ENCODE measurements at places on chromosomes 3 and 15.

GRCh38 chr15:38069511-38070011 is 135.1 kb downstream of the TMCO5A start:
- no peak for DNase-seq

DNA sequence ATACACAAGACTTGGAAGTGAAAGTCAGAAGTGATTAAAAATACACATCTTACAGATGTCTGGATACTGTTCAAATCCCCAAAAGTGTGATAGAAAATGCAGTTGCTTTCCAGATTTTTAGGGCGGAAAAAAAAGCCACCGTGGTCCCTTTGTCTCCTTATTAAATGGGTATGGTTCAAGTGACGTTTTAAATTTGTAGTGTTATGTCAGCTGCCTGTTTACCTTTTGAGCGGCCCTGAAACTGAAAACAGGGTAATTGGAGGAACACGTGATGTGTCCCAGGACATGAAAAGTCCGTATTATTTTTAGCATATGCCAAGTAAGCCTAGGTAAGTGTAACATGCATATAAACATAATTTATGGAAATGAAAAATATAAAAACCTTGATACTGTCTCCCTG is 109.0 kb upstream of the PDZRN3 start:
- no peak for DNase-seq

GRCh38 chr15:70182858-70183695 is 85.4 kb upstream of the TLE3 start:
- DNase-seq: no peak

DNA sequence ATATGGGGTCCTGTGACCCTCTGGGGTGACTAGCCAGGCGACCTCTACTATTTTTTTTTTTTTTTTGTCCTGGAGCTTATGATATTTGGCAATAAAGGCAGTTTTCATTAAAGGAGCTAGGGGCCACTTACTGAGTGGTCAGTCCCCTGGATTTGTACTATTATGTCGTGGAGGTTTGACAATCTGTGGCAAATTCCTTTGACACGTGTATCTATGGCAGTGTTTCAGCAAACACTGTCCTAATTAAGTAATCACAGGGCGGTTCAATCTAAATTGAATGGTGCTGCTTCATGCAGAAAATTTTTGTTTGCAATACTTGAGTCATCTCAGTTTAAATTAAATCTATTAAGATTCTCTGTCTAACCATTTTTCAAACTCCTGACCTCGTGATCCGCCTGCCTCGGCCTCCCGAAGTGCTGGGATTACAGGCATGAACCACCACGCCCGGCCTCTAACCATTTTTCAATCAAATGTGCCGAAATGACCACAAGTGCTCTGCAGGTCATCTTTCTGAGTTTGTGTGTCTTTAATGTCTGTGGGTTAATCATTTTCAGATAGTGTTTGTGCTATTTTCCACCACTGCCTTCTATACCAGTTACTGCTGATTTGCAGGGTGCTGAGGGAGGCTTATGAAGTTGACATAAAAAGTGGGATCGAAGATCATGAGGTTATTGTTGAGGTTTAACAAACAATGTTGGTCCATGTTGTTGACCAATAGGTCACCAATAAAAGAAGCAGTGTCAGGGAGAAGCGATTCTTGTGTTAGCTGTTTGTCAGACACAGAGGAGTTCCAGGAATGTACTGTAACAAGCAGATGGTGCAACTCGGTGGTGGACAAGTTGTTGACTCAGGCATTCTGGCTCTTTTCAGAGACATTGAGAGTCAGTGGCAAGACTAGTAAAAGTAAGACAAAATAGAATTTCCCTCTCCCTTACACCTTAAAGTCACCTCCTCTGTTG is 18.6 kb upstream of the SLC2A2 start:
- DNase-seq: peak; percentile 37

GRCh38 chr15:99554880-99555488 is 10.8 kb upstream of the MEF2A start:
- no peak for DNase-seq

GRCh38 chr3:61146010-61146890 is 105.0 kb downstream of the FHIT start:
- peak; percentile 68 for DNase-seq

DNA sequence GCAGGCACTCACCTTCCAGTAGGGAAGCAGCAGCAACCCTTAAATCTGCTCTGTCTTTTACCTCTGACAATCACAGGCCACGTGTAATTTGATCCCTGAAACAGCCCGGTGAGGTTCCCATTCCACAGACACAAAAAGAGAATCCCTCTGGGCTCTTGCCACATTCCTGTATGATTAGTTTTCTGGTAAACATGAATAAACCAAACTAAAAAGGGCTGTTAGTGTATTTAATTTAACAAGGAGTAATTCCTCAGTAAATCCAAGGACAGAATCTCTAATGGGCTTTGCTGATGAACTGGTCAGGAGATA is 186.9 kb downstream of the FAM43A start:
- no peak for DNase-seq

GRCh38 chr15:80405554-80405850 is 1.3 kb downstream of the ARNT2 start:
- no peak for DNase-seq

DNA sequence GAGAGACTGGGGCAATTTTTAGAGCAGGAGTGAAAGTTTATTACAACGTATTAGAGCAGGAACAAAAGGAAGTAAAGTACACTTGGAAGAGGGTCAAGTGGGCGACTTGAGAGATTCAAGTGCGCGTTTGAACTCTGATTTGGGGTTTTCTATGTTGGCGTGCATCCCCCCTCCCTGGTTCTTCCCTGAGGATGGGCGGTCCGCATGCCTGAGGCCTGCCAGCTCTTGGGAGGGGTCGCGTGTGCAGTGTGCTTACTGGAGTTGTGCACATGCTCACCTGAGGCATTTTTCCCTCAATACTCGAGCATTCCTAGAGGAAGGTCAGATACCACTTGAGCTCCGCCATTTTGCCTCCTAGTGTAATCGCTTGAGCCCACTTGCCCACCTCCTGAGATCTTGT is 10.4 kb upstream of the CHAC1 start:
- no peak for DNase-seq

DNA sequence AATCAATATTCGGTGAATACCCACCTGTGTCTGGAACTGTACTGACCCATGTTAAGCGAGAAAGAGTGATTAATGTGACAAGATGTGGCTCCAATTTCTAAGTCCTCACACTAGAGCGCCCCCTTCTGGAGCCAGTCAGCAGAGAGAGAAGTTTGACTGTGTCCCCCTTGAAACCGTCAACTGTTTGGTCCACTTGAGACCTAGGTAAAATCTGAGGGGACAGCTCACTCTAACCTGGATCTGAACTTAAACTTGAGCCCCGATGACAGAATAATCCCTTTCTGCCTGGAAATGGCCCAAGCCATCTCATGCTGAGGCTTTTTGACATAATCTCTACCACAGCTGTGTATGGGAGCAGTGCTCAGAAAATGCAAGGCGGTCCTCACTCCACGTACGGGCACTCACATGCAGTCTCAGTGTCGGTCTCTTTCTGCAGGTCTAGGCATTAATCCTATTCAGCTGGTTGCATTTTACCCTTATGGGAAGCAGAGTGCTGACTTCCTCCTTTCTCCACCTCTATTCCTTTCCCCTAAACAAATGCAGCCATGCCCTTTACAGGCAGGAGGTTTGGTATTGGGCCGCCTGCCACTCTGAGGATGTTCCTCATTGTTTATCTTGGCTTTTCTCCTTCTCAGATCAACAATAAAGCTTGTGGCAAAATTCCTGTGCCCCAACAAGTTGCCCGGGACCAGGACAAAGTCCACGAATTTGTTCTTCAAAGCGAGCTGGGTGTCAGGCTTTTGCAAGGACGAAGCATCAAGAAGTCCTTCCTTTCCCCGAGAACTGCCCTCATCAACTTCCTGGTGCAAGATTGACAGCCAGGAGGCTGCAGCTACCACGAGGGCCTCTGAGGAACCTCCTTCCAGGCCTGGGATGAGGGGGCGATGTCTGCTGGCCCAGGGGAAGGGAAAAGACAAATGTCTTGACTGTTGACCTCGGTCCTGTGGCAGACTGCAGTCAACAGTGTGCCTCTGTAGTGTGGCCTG is 47.5 kb upstream of the LIMD1 start:
- no peak for DNase-seq

- no peak for DNase-seq
These were observed 70.2 kb upstream of the PIK3R4 start for GRCh38 chr3:130816561-130817445.

- DNase-seq: no peak
These were observed 18.4 kb downstream of the ZBTB38 start for GRCh38 chr3:141386611-141387111.

DNA sequence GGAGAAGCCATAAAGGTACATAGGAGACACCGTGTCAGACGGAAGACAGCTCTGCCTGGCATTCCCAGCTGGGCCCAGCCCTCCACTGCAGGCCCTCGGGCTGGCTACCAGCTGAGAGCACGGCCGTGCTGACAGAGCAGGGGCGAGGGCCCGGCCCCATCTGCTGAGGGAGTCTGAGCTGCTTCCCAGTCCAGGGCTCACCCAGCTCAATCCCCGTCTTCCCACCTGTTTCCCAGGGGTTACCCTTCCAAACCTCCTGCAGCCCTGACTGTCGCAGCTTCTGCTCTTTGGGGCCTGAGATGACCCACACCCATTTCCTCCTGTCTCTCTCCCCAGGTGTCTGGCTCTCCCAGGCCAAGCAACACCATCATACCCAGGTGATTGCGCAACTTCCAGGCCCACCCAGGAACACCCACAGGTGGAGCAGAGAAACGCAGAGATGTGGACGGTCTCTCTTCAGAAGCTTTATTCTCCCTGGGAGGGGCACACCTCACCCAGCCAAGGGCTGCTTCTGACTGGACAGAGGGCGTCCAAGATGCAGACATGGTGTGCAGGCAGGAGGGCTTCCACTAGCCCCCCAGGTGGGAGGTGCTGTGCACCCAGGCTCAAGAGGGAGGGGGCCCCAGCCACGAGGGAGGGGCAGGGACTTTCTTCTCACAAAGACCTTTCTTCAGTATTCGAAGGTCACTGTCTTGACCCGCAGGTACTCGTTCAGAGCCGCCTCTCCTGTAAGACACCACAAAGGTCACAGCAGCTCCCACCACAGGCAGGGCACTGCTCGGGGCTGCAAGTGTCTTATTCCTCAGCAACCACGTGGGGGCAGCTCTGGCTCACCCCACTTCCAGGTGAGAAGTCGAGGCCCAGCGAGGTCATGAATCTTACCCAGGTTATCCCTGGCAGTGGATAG is 19.4 kb upstream of the SLC41A3 start:
- DNase-seq: no peak

GRCh38 chr15:78597583-78597982 is 23.2 kb downstream of the CHRNA3 start:
- no peak for DNase-seq

GRCh38 chr3:12750658-12751071 is 8.4 kb downstream of the TMEM40 start:
- no peak for DNase-seq

GRCh38 chr3:139476348-139476747 is at the start of gene RBP2:
TSS of gene RBP2 (minus strand) at chr3:139476516. CDS start at chr3:139476459, 57 bp downstream.
- no peak for DNase-seq

DNA sequence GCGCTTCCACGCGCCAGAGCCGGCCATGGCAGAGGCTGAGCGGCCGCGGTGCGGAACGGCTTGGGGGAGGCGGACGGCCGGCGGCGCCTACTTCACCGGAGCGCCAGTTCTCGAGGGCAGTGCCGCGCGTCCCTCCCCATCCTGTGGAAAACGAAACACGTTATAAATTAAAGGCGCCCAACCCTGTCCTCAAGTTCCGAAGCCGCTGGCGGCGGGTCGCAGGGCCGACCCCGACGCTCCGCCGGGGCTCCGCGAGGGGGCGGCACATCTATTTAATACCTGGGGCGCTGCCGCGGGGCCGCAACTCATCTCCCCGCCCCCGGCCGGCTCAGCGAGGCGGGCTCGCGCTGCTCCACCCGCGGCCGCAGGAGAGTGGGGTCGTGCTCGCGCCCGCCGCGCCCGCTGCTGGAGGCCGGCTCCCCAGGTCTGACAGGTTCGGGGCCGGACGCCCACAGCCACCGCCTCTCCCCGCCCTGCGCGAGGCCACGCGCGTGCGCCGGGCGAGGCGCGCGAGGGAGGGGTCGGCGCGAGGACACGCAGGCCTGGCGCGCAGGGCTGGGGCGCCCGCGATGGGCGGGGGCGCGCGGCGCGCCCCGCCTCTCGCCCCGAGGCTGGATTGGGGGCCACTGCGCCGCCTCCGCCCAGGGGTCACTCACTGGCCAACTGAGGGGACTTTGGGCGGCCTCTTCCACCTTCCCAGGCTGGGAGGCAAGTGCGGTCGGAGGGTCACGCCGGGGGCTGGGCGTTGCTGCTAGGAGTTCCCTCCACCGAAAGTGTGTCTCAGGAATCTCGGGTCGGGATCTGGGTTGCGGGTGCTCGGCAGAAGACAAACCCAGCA is at the start of gene SLC30A4:
Gene SLC30A4 (minus strand): TSS at position 428 of the 838 bp plus-strand sequence. CDS start 401 bp downstream, at position 27.
- no peak for DNase-seq

- DNase-seq: no peak
These were observed 60.1 kb upstream of the OSTN start for GRCh38 chr3:191138937-191139336.

- peak; percentile 32 for DNase-seq
These were observed 26.7 kb downstream of the MELTF start for GRCh38 chr3:197002701-197003454.

GRCh38 chr3:165339753-165340152 is 143.6 kb upstream of the SLITRK3 start:
- DNase-seq: peak; percentile 32

GRCh38 chr3:124935794-124936542 is 1.4 kb upstream of the MUC13 start:
- DNase-seq: no peak

GRCh38 chr3:33093847-33094246 is 3.1 kb downstream of the GLB1 start:
- no peak for DNase-seq

GRCh38 chr15:89167267-89168176 is 53.9 kb downstream of the RLBP1 start:
- no peak for DNase-seq

GRCh38 chr15:93762036-93762435 is 469.3 kb upstream of the MCTP2 start:
- DNase-seq: no peak

DNA sequence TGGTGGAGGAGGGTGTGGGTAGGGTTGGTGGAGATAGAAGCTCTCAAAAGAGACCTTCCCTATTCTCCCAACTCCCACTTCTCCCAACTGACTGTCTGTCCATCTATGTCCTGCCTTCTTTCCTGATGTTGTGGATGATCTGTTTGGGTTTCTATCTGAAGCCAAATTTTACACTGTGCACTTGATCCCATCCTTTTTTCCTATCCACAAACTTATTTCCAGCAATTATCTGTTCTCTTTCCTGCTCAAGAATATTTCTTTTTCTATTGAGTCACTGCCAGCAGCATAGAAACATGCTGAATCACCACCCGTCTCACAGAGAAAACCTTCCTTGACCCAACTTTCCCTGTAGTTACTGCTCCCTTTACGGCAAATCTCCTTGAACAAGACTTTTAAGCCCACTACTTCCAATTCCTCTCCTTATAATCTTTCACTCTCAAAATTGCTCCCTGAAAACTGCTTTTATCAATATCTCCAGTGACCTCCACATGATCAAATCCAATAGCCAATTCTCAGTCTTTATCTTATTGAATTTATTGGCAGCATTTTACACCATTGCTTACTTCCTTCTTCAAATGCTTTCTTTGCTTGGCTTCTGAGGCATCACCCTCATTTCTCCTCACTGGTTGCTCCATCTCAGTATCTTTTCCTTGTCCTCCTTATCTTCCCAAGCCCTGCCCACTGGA is 141.2 kb upstream of the SLC7A14 start:
- no peak for DNase-seq

All from NCI-H446 treated with DMSO at 0.1 percent for 48 hours (cell line).